Hepatocyte (in vitro differentiated cells): ENCODE measurements at places on chromosomes 1 and 21. TPM values are rescaled to one million over a fixed set of nuclear protein-coding genes. Genes with fewer than 3 reads are reported as not detected.

The ETV3 gene
- 17.6 and 18.3 TPM in 2 replicates for total RNA-seq

DNA sequence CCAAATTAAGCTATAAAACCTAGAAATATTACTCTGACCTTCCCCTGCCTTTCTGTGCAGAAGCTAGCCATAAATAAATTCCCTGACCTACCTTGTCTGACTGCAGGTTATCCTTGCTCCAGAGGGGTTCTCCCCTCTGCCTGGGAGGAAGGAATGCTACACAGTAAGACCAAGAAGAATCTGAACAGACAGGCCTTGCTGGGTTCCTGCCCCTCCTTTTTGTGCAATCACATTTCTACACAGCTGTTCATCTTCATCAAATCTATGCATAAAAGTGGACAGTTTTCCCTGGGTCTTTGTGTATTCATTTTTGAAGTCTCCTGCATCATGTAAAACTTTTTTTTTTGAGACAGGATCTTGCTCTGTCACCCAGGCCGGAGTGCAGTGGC lies 50.6 kb downstream of the DNTTIP2 start:
- H3K4me1 ChIP-seq: peaks cover 11% of the 10 kb centered on the region
- no peaks in the 10 kb centered on the region for H3K27me3 ChIP-seq
- H3K36me3 ChIP-seq: no peaks in the 10 kb centered on the region
- peak overlapping the region; percentile 48 for H3K27ac ChIP-seq
- H3K4me3 ChIP-seq: no peak overlapping the region

DNA sequence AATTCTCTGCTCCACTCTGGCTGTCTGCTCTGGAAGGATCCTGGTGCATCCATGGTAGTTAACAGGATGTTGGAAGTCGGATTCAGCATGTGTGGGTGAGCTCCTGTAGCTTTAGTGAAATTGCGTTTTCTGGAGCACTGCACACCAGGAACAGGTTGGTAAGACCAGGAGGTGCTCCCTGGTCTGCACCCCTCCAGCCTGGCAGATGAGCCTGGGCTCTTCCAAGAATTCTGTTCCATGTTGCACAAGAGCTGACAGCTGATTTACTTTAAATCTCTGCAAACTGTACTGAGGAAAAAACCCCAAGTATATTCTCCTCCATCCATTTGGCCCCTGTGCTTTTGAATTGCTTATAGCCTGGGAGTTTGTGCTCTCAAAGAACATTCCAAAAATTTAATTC lies 33.7 kb downstream of the KCNK1 start:
- no peak for DNase-seq
- H3K27ac ChIP-seq: no peak overlapping the region
- no peaks in the 10 kb centered on the region for H3K27me3 ChIP-seq
- H3K4me3 ChIP-seq: no peak overlapping the region
- peaks cover 8% of the 10 kb centered on the region for H3K4me1 ChIP-seq

The OR2T11 gene
- not detected in 2 replicates for total RNA-seq

- H3K4me3 ChIP-seq: no peak overlapping the region
- no peaks in the 10 kb centered on the region for H3K36me3 ChIP-seq
- H3K27me3 ChIP-seq: peaks cover 14% of the 10 kb centered on the region
- no peak overlapping the region for H3K27ac ChIP-seq
- no peaks in the 10 kb centered on the region for H3K4me1 ChIP-seq
These were observed 5.9 kb upstream of the KIF17 start for GRCh38 chr1:20723537-20724363.

DNA sequence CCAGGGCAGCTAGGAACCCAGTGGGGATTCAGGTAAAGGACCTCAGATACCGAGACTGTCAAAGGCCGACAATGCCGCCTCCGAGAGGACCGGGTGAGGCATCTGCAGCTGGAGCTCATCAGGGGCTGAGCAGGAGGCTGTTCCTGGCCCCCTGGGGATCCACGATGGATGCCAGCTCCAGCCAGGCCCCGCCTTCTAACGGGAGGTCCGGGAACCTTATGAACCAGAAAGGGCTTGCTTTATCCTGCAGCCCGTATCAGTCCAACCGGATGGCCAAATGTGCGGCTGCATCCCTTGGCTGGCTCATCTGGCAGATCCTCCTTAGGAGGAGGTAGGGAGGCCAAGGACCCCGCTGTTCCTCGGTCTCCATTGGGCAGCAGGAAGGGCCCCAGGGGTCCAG lies 32.0 kb downstream of the SLC45A1 start:
- H3K27ac ChIP-seq: no peak overlapping the region
- H3K36me3 ChIP-seq: no peaks in the 10 kb centered on the region
- no peaks in the 10 kb centered on the region for H3K4me1 ChIP-seq

The LCE3D gene
- total RNA-seq: not detected in 2 replicates

GRCh38 chr1:247266053-247266452 lies 10.2 kb downstream of the VN1R5 start:
- H3K36me3 ChIP-seq: no peaks in the 10 kb centered on the region
- H3K27me3 ChIP-seq: no peaks in the 10 kb centered on the region
- DNase-seq: no peak

DNA sequence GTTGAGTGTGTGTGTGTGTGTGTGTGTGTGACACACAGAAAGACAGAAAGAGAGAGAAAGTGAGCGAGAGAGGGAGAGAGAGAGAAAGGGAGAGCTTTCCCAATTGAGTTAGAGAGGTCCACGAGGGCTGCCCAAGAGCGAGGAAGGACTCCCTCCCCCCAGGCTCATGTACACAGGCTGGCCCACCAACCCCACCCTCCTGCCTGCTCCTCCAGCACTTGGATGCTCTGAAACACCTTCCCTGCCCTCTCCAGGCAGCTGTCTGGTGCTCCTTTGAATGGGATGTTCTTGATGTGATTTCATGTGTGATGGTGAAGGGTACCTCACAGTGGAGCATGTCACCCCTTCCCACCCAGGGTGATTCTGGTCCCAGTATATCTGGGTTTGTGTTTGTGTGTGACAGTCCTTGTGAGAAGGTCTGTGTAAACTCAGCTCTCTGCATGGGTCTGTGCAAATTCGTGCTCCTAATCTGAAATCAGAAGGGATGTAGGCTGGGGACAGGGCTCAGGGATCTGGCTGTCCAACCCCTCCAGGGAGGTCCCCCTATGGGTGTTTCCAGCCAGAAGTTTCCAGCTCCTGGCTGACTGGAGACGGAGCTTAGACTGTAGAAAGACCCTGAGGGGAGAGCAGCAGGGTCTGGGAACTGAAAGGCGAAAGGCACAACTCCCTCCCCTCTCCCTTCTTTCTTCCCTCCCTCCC lies 6.8 kb upstream of the PEAR1 start:
- no peak for DNase-seq
- peaks cover 36% of the 10 kb centered on the region for H3K27me3 ChIP-seq
- no peaks in the 10 kb centered on the region for H3K4me1 ChIP-seq
- H3K4me3 ChIP-seq: no peak overlapping the region
- no peaks in the 10 kb centered on the region for H3K36me3 ChIP-seq

The CLSTN1 gene
- 40.5 and 47.7 TPM in 2 replicates for total RNA-seq

GRCh38 chr1:159881622-159882526 lies 18.1 kb downstream of the CFAP45 start:
- DNase-seq: peak; percentile 91
- H3K27ac ChIP-seq: peak overlapping the region; percentile 37
- no peaks in the 10 kb centered on the region for H3K27me3 ChIP-seq
- peaks cover 2% of the 10 kb centered on the region for H3K4me1 ChIP-seq
- no peak overlapping the region for H3K4me3 ChIP-seq
- H3K36me3 ChIP-seq: no peaks in the 10 kb centered on the region
